T-helper 2 cell (primary cell): ENCODE measurements at places on chromosomes 1 and 21.

DNA sequence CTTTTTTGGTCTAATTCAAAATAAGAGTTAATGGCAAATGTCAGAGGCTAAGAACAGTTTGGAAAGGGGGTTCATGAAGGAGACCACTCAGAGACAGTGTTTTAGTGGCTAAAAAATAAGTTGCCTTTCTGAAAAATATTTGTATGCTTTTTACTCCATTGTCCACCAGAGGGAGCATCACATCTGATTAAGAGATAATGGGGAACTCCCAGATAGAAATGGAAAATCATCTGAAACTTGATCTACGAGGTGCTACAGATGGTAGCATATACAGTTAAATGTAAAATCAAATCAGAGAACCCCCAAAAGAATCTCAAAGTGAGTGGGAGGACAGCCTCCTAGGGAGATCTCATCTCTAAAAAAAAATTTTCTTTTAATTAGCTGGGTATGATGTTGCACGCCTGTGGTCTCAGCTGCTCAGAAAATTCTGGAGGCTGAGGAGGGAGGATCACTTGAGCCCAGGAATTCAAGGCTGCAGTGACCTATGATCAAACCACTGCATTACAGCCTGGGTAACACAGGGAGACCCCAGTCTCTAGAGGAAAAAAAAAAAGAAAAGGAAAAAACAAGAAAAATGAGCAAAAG is 9.7 kb downstream of the SMYD3 start:
- DNase-seq, result peak; percentile 40

DNA sequence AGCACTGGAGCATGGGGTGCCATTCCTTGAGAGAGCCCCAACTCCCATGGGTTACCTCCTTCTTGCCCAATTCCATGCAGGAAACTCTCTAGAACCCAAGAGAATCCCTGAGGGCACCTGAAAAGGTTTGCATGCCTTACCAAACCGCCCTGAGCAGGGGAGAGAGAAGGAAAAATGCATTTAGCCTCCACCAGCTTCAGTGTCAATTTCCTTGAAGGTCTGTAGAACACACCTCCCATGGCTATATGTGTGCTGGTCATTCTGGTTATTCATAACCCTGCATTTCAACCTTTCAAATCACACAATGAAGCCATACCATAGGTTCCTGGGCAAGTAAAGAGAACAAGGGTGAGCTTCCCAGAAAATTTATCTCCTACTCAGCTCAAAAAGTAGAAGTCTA is 39.6 kb downstream of the HSD3B1 start:
- no peak for DNase-seq

DNA sequence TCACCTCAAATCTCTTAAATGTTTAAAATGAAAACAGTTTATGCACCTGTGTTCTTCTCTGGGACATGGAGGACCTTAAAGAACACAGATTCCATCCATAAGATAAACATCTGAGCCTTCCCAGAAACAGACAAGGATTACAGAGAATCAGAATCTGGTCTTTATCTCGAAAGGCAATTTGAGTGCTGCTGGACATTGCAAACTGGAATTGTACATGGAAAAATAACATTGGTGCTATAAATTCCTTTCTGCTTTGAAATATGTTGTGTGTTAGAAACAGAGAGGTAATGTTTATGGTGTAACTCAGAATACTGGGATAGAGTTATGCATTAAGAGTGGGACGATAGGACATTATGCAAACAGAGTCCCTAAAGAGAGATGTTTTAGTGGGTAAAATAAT is 6.6 kb upstream of the DDR2 start:
- no peak for DNase-seq

GRCh38 chr1:213585402-213585801 is 402.4 kb upstream of the PROX1 start:
- no peak for DNase-seq

GRCh38 chr1:8095584-8095983 is 69.5 kb upstream of the ERRFI1 start:
- no peak for DNase-seq

- DNase-seq, result no peak
These were observed 5.1 kb downstream of the HSPB7 start for GRCh38 chr1:16012590-16013219.
